ENCODE measurements at places on chromosomes 6 and 20. TPM values are rescaled to one million over a fixed set of nuclear protein-coding genes. Genes with fewer than 3 reads are reported as not detected.

DNA sequence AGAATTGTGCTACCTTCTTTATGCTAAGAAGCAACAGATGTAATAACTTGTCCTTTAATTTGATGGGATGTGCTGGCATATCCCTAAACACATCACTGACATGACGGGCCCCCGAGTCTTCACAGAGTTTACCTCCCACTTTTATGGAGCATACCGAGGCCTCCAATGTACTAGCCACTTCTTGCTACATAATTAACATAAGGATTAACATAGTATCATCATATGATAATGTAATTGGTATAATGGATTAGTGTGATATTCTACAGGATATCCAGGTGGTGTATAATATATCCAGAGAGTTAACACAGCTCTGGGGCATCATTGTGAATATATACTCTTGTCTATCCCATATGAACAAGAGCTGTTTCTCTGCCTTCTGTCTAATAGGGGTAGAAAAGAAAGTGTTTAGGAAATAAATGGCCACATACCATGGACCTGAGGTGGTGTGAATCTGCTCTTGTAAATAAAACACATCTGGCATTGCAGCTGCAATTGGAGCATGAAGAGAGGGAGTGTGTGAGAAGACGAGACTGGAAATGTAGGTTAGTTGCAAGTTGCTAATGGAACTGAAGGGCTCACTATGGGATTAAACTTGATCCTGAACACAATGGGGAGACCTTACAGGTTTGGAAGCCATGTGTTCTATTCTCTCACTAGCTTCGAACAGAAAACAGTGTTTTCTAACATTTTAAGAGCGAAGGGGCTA lies 102.3 kb downstream of the IYD start:
- DNase-seq: no peak

PERP gene
- total RNA-seq: 1.4 TPM

DNA sequence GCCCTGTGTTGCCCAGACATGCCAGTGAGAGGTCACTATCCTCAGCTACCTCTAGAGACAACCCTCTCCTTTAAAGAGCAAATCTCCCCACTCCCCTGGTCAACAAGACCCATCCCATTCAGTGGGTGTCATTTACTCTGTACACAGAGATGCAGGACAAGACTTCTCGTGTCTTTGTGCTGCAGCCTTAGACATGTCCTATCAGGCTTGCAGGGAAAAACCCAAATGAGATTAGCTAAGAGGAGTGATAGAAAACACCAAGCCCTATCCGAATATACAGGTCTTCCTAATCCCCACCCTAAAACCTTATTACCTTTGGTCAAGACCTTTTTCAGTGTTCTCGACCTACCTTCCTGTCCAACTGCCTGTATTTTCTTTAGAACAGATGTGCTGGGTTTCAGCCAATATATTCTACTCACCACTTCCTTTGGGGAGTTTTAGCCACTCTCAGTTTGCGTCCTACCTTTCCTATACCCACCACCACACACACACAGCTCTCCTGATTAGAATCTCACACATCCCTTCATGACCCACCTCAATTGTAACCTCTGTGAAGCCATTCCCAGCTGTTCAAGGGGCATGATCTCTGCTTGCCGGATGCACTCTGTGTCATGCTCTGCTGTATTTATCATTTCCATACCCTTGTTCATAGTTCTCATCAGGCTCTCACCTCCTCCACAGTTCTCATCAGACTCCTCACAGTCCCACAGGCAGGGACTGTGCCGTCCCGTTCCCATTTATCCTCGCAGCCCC lies 39.7 kb downstream of the TRAM2 start:
- no peak for DNase-seq

DNA sequence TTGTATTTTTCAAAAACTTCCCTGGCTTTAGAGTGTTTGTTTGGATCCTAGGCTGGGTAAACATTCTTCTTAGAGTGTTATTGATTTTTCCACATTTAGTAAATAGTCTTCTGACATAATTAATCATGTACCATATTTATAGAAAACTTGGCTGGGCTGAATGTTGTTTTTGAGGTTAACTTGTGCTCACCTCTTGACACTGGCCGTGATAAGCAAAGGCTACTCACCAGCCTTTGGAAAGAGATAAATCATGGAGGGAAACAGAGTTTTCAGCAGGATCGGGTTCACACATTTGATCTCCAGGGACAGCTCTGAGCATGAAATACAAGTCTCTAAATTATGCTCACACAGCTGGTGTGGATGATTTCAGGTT lies 6.2 kb upstream of the CD93 start:
- DNase-seq: no peak

GRCh38 chr6:135782546-135782945 lies 69.0 kb upstream of the PDE7B start:
- DNase-seq: no peak

DNA sequence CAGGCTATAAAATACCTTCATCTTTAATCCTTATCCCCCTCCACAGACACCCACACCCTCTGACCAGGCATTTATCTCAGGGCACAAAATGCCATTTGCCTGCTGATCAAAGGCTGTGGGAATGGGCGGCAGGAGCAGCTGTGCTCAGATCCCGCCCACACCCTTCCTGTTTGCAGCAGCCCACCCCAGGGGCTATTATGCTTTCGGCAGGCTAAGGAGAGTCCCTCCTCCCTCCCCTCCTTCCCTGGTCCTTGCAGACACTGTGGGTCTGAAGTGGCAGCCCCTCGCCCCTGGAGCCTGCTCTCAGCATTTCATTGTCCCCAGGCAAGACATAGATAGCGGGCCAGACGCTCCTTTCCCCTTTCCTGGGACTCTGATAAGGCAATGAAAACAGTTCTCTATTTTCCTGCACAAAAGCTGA lies 220.8 kb upstream of the HEY2 start:
- DNase-seq: no peak

DNA sequence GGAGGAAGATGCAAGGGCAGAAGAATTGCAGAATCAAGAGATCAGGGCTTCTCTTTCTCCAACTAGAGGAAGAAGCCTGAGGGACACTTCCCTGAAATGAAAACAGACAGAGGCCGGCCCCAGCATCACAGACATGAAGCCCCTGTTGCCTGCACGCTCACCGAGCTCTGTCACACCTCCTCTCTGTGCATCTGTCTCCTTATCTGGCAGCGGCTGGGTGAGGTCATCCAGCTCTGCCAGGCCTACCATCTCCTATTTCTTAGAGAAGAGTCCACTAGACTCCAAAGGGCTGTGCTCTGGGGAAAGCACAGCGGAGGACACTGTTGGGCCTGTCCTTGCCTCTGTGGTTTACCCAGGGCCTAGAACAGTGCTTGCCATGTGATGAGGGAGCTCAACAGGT lies 71.9 kb upstream of the MLN start:
- no peak for DNase-seq

DNA sequence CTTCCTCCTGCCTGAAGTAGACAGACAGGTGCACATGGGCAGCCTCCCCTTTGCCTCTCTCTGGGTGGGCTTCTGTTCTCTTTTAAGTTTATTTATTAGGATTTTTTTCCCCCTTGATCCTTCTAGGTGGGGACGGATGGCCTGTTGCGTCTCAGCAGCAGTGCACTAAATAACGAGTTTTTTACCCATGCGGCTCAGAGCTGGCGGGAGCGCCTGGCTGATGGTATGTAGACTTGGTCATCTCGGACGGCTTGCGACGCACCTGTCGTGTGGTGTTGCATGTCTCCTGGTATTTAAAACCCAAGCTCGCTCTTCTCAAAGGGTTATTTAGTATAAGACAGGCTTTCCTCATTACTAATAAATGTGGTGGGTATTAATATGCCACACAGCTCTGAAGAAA lies 73.3 kb downstream of the ASXL1 start:
- DNase-seq: no peak

GRCh38 chr20:58072695-58073671 lies 155.5 kb downstream of the ANKRD60 start:
- no peak for DNase-seq

DNA sequence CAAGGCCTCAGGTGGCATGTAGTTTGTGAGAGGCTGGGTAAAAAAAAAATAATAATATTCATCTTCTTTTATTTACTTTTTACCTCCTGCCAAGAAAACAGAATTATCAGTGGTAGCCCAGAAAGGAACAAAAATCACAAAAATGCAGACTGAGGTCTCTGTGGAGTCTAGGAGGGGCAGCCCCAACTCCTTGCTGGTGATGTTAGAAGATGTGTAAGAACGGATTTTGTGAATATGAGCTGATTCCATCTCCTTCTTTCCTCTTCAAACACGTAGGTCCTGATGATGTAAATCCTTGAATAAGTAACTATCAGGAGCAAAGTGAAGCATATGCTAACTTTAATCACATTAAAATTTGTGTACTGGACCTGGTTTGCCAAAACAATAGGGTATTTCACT lies 226.8 kb downstream of the EYA4 start:
- DNase-seq: no peak
